Stromal cell of bone marrow (primary cell): ENCODE measurements at places on chromosomes 1 and 21.

GRCh38 chr1:54463259-54464030 lies 57.3 kb upstream of the SSBP3 start:
- no peak for DNase-seq

GRCh38 chr1:200179781-200180160 lies 152.3 kb downstream of the NR5A2 start:
- no peak for DNase-seq

- DNase-seq, result no peak
These were observed 553 bp upstream of the NDUFV3 start for GRCh38 chr21:42892582-42892930.

- DNase-seq, result no peak
These were observed 202.5 kb upstream of the EDN2 start for GRCh38 chr1:41687007-41687406.
